ENCODE measurements at places on chromosomes 16 and 17. TPM values are rescaled to one million over a fixed set of nuclear protein-coding genes. Genes with fewer than 3 reads are reported as not detected.

Gene ATP6V0C
- polyA plus RNA-seq: 105 TPM

Gene NPIPA2
- polyA plus RNA-seq: not detected

Gene ACE
- polyA plus RNA-seq: 2.0 TPM

Gene TM4SF5
- polyA plus RNA-seq: not detected

Gene LPO
- polyA plus RNA-seq: not detected

Gene NBR1
- polyA plus RNA-seq: 45.1 TPM

All from IgD-negative memory B cell (primary cell).